ENCODE measurements at places on chromosomes 5 and 9.
A peak's percentile ranks its signal among the peaks of the same experiment; 100 is the strongest.

DNA sequence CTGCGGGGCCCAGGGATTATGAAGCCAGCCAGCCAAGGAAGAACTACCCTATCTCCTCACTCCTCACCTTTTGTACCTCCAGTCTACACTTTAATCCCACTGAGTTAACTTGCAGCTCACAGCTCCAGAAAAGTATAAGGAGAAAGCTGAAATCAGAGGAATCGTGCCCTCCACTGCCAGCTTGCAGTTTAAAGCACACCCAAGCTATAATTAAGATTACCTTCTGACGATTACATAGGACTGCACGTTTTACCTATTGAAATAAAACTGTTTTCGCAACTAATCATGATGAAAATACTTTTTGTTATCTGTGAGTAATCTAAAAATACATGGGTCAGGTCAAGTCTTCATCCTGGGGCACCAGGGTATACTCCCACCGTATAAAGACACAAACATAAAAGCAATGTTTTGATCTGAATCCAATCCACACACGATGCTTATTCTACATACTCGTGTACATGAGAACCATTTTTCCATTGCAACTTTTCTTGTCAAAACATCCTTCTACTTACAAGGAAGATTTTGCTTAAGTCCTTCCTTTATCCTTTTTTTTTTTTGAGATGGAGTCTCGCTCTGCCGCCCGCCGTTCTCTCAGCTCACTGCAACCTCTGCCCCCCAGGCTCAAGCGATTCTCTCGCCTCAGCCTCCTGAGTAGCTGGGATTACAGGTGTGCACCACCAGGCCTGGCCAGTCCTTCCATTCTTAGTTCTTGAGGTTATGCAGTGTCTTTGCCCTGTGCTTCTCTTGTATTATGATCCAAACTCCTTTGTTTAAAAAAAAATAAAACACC lies 7.6 kb downstream of the RPL37 start:
- peak overlapping the region; percentile 55 for H3K27ac ChIP-seq
- peaks cover 46% of the 10 kb centered on the region for H3K4me1 ChIP-seq
- H3K36me3 ChIP-seq, result peaks cover 60% of the 10 kb centered on the region
- H3K4me3 ChIP-seq, result no peak overlapping the region
- DNase-seq, result no peak
- no peaks in the 10 kb centered on the region for H3K27me3 ChIP-seq

DNA sequence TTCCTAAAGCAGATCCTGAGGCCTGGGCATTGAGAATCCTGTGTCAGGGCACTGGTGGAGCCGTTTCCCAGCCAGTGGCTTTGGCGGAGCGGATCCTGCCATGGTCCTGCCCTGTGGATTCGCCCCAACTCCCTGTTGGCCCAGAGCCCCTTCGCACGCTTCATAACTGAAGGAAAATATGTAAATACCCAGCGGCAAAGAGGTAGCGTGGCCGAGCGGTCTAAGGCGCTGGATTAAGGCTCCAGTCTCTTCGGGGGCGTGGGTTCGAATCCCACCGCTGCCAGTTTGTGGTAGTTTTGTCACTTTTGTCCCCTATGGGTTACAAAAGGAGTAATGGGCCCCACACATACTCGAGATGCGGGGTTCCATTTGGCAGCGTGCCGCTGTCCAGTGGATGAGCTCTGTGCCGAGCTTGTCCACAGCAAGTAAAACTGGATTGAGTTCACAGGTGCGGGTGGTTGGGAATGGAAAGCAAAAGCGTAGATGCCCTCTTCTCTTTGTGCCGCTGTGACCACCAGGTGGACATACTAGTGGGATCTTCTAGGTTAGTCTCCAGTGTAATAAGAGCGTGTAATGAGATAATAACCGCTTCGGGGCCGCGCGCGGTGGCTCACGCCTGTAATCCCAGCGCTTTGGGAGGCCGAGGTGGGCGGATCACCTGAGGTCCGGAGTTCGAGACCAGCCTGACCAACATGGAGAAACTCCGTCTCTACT lies 17.3 kb downstream of the TRIM7 start:
- H3K27me3 ChIP-seq, result peaks cover 14% of the 10 kb centered on the region
- H3K36me3 ChIP-seq, result peaks cover 11% of the 10 kb centered on the region
- H3K4me1 ChIP-seq, result peaks cover 62% of the 10 kb centered on the region
- peak overlapping the region; percentile 99 for H3K27ac ChIP-seq

- peaks cover 8% of the 10 kb centered on the region for H3K27me3 ChIP-seq
- H3K27ac ChIP-seq, result no peak overlapping the region
- H3K36me3 ChIP-seq, result no peaks in the 10 kb centered on the region
- DNase-seq, result no peak
- no peak overlapping the region for H3K4me3 ChIP-seq
Measured at GRCh38 chr5:113336975-113337374, 97.8 kb downstream of the TSSK1B start.

DNA sequence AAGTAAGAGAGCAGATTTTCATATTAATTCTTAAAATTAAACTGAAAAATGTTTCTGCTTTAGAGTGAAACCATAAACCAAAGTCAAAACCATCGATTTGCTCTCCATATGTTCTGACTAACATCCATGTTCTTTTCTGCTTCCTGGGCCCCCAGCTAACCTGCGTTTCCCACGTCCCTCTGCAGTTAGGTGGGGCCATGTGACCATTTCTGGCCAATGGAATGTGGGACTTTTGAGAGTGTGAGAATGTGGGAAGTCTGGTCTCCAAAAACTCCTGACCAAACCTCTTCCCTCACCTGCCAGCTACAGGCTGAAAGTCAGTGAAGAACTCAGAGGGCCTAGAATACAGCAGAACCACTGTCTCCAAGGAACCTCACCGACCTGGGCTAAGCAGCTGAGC lies 44.9 kb downstream of the ANKH start:
- DNase-seq, result no peak
- no peak overlapping the region for H3K4me3 ChIP-seq
- H3K27ac ChIP-seq, result no peak overlapping the region
- peaks cover 25% of the 10 kb centered on the region for H3K4me1 ChIP-seq

DNA sequence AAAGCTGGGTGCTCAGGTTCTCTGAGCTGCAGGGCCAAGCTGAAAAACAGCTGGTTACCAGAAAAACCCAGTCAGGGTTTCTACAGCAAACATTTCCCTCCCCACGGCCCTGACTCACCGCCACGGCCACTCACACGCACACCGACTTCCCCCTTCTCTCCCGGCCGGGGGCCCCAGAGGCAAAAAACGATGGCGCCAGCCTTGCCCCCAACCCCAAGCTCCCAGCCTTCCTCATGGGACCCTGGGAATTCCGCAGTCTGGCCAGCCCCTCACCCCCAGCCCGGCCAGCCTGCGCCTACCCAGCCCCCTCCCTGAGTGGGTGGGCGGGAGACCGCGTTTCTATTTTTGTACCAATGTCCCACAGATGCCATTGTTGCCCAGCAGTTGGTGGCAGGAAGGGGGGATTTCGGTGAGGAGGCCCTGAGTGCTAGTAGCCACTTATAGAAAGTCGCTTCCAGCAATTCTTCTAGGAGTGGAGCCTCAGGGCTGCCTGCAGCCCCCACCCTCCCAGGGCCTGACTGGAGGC lies 18.4 kb downstream of the ENG start:
- H3K27ac ChIP-seq, result peak overlapping the region; percentile 67
- H3K27me3 ChIP-seq, result no peaks in the 10 kb centered on the region
- peak; percentile 57 for DNase-seq
- peaks cover 36% of the 10 kb centered on the region for H3K4me1 ChIP-seq

- no peak for DNase-seq
- no peaks in the 10 kb centered on the region for H3K27me3 ChIP-seq
- H3K4me3 ChIP-seq, result no peak overlapping the region
Measured at GRCh38 chr9:4883326-4883873, 90.7 kb downstream of the RCL1 start.

DNA sequence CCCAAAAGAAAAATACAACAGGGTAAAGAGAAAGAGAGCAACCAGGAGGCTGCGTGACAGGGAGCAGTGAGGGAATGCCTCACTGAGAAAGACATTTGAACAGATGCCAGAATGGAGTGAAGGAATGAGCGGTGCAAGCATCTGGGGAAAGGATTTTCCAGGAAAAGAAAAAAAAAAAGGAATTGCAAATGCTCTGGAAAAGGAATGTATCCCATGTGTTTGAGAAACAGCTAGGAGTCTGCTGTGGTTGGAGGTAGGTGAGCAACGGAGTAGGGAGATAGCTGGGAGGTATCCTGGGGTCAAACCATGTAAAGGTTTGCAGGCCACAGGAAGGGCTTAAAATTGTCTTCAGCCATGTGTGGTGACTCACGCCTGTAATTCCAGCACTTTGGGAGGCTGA lies 23.6 kb upstream of the CEMIP2 start:
- no peak overlapping the region for H3K4me3 ChIP-seq
- H3K27me3 ChIP-seq, result no peaks in the 10 kb centered on the region

GRCh38 chr5:133475986-133476385 lies 136.4 kb downstream of the FSTL4 start:
- no peaks in the 10 kb centered on the region for H3K4me1 ChIP-seq
- H3K36me3 ChIP-seq, result no peaks in the 10 kb centered on the region
- no peak overlapping the region for H3K4me3 ChIP-seq
- peaks cover 12% of the 10 kb centered on the region for H3K27me3 ChIP-seq

- no peaks in the 10 kb centered on the region for H3K27me3 ChIP-seq
- no peak for DNase-seq
- no peaks in the 10 kb centered on the region for H3K4me1 ChIP-seq
- H3K27ac ChIP-seq, result no peak overlapping the region
- no peaks in the 10 kb centered on the region for H3K36me3 ChIP-seq
Measured at GRCh38 chr9:110900917-110901316, 137.4 kb downstream of the LPAR1 start.

- DNase-seq, result no peak
- H3K36me3 ChIP-seq, result peaks cover 53% of the 10 kb centered on the region
- H3K27me3 ChIP-seq, result no peaks in the 10 kb centered on the region
- peak overlapping the region; percentile 34 for H3K4me3 ChIP-seq
- peak overlapping the region; percentile 96 for H3K27ac ChIP-seq
Measured at GRCh38 chr9:130018265-130018664, 24.7 kb downstream of the FNBP1 start.

DNA sequence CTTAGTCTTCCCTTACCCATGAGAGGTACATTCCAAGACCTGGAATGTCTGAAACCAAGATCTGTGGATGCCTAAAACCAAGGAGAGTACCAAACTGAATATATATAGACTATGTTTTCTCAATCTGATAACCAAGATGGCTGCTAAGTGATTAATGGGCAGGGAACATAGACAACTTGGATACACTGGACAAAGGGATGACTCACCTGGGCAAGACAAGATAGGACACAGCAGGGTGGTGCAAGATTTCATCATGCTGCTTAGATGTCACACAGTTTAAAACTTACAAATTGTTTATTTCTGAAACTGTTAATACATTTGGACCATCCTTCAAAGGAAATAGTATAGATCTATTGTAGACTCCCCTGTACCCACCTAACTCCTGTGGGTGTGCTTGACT lies 130.9 kb downstream of the HTR1A start:
- no peaks in the 10 kb centered on the region for H3K27me3 ChIP-seq
- DNase-seq, result no peak
- H3K4me3 ChIP-seq, result no peak overlapping the region
- H3K27ac ChIP-seq, result no peak overlapping the region
- H3K36me3 ChIP-seq, result no peaks in the 10 kb centered on the region

GRCh38 chr9:137114613-137115393 lies at the start of gene DPP7:
Gene DPP7 (minus strand): TSS chr9:137114733. CDS start chr9:137114713, 20 bp downstream.
- H3K27me3 ChIP-seq, result no peaks in the 10 kb centered on the region
- DNase-seq, result peak; percentile 85
- peaks cover 5% of the 10 kb centered on the region for H3K36me3 ChIP-seq
- H3K4me1 ChIP-seq, result peaks cover 16% of the 10 kb centered on the region
- H3K27ac ChIP-seq, result peak within 1 kb of the TSS; percentile 70
- H3K4me3 ChIP-seq, result peak within 1 kb of the TSS; percentile 78

GRCh38 chr5:82448374-82448773 lies 170.2 kb upstream of the RPS23 start:
- no peaks in the 10 kb centered on the region for H3K4me1 ChIP-seq
- H3K4me3 ChIP-seq, result no peak overlapping the region
- H3K27ac ChIP-seq, result no peak overlapping the region
- no peaks in the 10 kb centered on the region for H3K27me3 ChIP-seq

GRCh38 chr5:1449081-1449630 lies 3.9 kb upstream of the SLC6A3 start:
- H3K27me3 ChIP-seq, result peaks cover 27% of the 10 kb centered on the region
- no peak overlapping the region for H3K27ac ChIP-seq
- H3K4me3 ChIP-seq, result no peak overlapping the region

DNA sequence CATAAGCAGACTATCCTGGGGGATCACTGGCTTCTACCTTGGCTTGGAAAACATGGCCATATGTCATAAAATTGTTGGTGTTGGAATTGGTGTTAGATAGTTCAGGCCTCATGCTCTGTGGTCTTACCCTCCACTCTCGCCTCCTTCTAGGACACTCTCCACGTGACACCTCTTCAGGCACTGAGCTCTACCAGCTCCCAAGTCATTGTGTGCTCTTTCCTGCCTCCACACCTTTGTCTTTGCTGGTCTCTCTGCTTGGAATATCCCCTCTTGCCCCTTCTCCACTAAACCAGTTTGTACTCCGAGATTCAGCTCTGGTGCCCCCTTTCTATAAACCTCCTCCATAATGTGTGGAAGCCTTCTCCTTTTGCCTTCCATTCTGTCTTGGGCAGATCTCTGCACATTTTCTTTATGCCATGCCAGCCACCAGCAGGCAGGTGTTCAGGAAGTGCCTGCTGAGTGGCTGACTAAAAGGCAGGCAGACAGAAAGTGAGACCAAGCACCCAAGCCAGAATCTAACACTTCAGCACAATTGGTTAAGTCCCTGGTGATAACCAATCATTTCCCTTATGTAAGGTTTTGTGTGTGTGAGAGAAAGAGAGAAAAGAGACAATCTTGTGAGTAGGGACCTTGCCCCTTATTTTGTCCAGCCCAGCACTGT lies 37.7 kb downstream of the SAR1B start:
- no peak for DNase-seq
- H3K4me3 ChIP-seq, result no peak overlapping the region
- H3K4me1 ChIP-seq, result peaks cover 8% of the 10 kb centered on the region
- no peaks in the 10 kb centered on the region for H3K27me3 ChIP-seq
- H3K36me3 ChIP-seq, result no peaks in the 10 kb centered on the region

DNA sequence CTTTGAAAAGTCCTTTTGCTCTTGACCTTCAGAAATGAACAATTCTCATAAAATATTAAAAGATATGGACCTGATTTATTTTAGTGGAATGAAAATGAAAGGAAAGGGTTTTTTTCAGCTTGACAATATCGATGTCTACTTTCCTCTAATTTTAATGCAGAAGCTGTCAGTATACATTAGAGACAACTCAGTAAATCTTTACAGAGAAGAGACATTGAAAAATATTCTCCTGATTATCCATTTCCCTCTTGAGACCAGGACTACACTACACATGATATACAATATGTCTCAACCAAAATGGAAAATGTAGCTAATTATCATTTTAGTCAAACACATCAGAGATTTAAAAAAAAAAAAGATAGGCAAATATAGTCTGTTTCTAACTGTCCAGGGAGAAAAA lies 288.5 kb upstream of the NUDT12 start:
- no peak overlapping the region for H3K4me3 ChIP-seq
- no peaks in the 10 kb centered on the region for H3K36me3 ChIP-seq
- DNase-seq, result no peak

Data from activated naive CD8-positive, alpha-beta T cell treated with anti-CD3 and anti-CD28 coated beads, Interleukin-2, amount 50 U/mL, for 24 hours (primary cell).